Cardiac septum (tissue), 1 donor: ENCODE measurements at places on chromosomes 6 and 20. TPM values are rescaled to one million over a fixed set of nuclear protein-coding genes. Genes with fewer than 3 reads are reported as not detected.

The LBP gene
- 0.11 TPM for total RNA-seq

The NR2E1 gene
- 0.08 TPM for total RNA-seq

The PRKN gene
- total RNA-seq = 23.2 TPM

The BMP2 gene
- 3.0 TPM for total RNA-seq

The MYH7B gene
- 238 TPM for total RNA-seq

The PPIL6 gene
- 1.2 TPM for total RNA-seq

The GJA1 gene
- total RNA-seq = 268 TPM

The COL19A1 gene
- 3.3 TPM for total RNA-seq

The PLG gene
- total RNA-seq = not detected

The GHRH gene
- total RNA-seq = not detected

The FOXA2 gene
- not detected for total RNA-seq

The KCNB1 gene
- total RNA-seq = 0.38 TPM

The LTA gene
- total RNA-seq = not detected

The COL20A1 gene
- total RNA-seq = 0.22 TPM

The RHAG gene
- total RNA-seq = not detected

The ECI2 gene
- total RNA-seq = 123 TPM

The SOD2 gene
- 666 TPM for total RNA-seq

The PM20D2 gene
- total RNA-seq = 13.0 TPM

The COL21A1 gene
- total RNA-seq = 87.3 TPM

The PLN gene
- total RNA-seq = 2,070 TPM

The NKX2-2 gene
- 0.11 TPM for total RNA-seq

The RSPO3 gene
- 1.8 TPM for total RNA-seq
